ENCODE measurements at places on chromosomes 2 and 18.

DNA sequence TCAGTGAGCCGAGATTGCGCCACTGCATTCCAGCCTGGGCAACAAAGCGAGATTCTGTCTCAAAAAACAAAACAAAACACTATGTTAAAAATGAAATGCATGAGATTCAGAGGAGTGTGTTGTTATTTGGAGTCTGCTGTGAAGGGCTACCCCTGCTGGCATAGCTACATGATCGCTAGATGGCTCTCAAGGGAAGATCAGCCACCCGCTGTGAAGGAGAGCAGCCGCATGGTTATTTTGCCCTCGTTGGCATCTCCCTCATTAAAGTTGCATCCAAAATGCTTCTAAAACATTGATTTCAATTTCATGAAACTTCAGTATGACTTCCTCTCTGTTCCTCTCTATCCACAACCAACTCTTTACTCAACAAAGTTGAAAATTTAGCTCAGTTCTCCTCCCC lies 54.8 kb upstream of the NDUFV2 start:
- no peak for DNase-seq

DNA sequence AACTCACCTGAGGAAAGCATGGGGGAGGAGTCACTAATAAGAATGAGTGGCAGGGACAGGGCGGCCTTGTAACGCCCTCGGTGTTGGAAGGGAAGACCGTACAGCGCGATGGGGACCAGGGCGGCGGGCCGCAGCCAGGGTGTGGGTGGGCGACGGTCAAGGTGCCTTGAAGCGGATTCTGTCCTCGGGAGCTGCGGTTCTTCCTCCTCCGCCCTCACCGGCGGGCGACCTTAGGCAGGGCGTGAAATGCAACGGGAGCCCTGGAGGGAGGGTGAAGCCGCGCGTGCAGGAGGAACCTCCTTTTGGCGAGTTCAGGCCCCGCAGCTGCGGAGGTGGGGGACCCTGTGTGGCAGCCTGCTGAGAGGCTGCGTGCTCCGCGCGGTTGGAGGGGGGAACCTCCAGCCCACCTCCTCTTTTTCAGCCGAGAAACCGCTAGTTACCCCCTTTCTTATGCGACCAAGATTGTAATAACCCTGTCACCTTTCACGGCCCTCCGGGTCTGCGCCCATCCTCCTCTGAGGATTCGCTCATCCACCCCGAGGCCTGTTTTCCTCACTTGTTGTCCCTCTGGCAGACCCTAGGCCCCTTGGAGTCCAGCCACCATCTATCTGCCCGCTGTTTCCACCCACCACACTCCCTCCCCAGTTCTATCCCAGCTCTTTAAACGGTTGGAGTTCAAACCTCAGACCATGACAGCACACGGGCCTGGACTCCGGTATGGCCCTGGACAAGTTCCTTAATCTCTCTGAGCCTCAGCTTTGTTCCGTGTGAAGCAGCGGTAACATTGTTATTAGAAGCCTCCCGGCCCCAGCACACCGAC lies 823 bp upstream of the RNU2-63P start:
- no peak for DNase-seq

DNA sequence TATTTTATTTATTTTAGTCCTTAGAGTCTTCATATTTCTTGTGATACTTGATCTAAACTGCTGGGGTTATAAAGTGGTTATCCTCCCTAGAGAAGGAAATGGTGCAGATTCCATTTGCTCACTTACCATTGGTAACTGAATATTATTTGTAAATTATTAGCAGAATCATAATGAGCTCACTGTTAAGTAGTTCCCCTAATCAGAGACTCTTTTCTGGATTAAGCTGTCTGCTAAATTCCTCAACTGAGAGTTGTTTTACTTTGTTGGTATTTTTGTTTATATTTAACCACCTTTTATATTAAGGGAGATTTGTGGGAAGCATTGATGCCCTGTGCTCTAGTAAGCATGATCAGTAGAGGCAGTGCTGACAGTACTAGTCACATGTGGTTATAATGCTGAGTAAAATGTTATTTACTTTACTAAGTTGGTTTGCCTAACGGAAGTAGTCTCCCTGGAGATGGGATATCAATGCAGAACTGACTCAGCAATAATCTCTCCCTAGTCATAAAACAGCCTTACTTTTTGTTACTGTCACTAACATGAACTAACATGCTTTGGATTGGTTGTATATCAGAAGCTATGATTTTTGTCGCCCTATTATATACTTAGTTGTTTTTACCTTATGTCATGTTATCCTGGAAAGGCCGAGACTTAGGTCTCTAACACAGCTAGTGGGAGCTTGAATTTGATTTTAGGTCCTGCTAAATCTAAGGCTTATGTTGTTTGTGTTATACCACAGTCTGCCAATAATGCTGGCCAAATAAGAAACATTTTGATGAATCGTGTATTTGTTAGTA lies 166.7 kb downstream of the MCFD2 start:
- DNase-seq: no peak

- DNase-seq: no peak
Measured at GRCh38 chr18:62187543-62188510, 772 bp downstream of the RELCH start.

GRCh38 chr2:196558497-196558896 lies 81.0 kb upstream of the CCDC150 start:
- no peak for DNase-seq

- no peak for DNase-seq
Measured at GRCh38 chr2:214185546-214185945, 225.3 kb upstream of the VWC2L start.

DNA sequence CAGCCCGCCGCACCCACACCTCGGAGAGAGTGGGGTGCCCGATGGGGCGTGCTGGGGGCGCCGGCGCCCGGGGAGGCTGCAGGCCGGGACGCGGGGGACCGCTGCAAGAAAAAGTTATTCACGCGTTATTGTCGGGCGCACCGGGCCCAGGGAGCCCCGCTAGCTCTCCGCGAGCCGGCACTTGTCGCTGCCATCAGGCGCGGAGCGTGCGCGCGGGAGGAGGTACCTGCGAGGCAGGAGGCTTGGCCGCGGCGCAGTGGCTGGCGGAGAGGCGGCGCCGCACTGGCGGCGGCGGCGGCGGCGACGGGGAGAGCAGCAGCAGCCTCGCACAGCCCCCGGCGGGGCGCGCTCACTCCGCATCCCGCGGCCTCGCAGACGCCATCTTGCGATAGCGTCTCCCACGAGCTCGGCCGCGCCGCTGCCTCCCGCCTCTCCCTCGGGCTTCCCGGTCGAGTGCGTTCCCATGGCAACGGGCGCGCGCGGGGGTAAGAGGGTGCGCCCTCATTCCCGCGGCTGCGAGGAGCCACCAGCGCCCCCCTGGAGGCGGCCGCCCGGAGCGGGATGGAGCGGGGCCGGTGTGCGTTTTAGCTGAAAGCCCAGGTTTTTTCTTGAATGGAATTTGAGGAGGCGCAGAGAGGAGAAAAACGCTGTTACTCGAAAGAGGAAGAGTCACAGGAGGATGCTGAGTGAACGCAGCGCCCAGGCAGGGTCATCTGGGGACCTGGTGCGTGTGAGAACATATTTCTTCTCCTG lies at the start of gene CHN1:
Gene CHN1 (minus strand): TSS at position 402 of the 753 bp plus-strand sequence. CDS start 469 bp downstream, outside the sequence.
- DNase-seq: peak; percentile 74

- no peak for DNase-seq
Measured at GRCh38 chr2:151030663-151031230, 230.9 kb downstream of the RBM43 start.

DNA sequence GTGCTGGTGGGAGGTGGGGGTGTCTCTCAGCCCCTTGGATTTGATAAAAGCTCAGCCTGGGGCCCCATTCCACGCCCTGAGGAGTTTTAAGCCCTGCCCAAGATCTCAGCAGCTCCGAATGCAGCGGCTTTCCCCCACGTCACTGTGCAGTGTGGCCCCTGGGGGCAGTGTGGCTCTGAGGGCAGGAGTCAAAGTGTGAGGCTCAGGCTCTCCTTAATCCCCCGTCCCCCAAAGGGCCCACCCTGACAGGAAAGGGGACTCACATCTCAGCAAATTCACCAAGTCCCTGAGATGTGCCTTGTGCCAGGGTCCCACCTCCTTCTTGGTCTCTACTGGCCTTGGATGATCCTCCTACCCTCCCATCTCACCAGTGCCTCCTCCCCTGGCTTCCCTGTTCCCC lies 25.2 kb downstream of the NPPC start:
- DNase-seq: no peak

- DNase-seq: no peak
Measured at GRCh38 chr2:127401757-127402695, 14.3 kb upstream of the MAP3K2 start.

GRCh38 chr2:24512404-24512803 lies 21.4 kb downstream of the NCOA1 start:
- no peak for DNase-seq

DNA sequence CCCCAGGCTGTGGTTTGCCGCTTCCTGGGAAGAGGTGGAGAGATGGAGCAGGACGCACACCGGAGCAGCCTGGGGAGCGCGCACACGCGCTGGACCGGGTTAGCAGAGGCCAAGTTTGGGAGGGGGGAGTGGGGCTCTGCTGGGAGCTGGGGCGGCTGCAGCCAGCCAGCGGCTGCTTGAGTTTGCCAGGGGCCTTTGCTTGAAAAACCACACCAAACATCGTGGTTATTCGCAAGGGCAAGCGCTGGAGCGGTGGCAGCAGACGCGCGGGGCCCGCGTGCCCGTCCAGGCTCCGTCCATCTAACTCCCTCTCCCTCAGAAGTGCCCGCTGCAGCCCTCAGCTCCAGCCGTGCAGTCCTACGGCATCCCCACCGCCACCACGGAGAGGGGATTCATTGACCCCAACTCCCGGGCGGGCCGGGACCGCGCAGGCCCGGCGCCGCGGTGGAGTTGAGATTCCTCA lies 4.6 kb downstream of the PTGR3 start:
- DNase-seq: no peak

- DNase-seq: no peak
Measured at GRCh38 chr2:38176619-38177021, 100.7 kb upstream of the CYP1B1 start.

GRCh38 chr2:35787302-35788031 lies 568.1 kb upstream of the CRIM1 start:
- no peak for DNase-seq

DNA sequence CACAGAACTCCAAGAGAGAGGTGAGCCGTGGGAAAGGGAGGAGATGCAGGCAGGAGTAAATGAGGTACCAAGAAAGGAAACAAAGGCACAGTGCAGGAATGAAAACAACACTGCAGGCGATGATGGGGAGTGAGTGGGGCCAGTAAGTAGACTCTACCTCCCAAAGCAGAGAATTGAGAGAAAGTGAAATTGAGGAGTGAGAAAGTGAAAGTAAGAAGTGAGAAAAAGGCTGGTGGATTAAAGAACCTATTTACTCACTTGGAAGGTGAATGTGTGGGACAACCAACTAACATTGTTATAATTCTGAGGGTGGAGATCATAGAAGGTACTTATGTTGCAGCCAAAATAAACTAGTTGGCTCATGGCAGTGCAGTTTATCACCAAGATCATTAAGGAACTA lies 193.1 kb upstream of the TMEM200C start:
- no peak for DNase-seq

DNA sequence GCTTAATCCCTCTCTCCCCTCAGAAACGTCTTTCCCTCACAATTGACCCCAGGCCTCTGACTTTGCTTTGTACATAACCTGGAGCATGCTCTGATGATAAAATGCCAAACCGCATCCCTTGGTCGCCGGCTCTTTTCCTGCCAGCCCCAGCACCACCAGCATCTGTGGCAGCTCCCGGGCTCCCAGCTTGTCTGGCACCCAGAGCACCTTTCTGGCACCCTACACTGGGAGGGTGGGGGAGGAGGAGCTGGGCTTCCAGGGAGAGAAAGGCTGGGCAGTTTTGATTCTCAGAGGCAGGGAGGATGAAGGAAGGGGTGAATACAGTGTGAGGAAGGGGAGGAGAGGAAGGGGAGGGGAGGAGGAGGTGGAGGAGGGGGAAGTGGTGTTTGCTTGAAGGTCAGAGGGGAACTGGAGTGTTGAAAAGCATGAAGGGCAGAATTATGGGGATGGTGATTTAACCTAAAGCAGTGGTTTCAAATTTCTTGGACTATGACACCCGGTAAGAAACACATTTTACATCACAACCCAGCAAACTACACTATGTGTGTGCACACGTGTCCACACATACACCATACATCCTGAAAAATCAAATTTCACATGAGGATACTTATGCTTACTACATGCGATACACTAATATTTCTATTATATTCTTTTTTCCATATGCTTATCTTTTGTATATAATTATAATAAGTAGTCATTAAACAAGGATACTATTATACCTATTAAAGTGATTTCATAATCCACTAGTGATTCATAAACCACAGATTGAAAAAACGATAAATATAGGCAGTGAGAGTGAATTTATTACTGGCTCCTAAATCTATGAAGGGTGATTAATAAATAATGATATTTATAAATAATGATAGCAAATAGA lies 30.0 kb upstream of the IGFBP2 start:
- DNase-seq: no peak

GRCh38 chr18:47163241-47163640 lies 12.9 kb downstream of the IER3IP1 start:
- no peak for DNase-seq

GRCh38 chr2:147713349-147713748 lies 131.5 kb upstream of the ACVR2A start:
- no peak for DNase-seq

DNA sequence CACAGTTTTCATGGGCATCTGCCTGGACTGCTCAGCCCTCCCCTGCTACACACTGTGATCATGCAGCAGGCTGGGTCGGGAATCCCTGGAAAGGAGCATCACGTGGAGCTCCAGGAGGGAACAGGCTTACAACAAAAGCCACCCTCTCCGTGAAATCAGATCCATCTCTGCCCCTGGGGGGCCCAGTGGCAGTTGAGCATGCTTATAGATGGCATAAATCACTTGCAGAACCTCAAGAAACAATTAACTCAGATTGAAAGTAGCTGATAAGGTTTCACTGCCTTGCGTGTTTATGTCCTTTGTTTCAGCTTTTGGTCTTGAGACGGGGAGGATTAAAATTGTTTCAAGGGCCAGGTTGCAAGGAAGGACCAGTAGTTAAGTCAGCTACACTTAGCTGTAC lies 354.8 kb upstream of the MEIS1 start:
- no peak for DNase-seq

DNA sequence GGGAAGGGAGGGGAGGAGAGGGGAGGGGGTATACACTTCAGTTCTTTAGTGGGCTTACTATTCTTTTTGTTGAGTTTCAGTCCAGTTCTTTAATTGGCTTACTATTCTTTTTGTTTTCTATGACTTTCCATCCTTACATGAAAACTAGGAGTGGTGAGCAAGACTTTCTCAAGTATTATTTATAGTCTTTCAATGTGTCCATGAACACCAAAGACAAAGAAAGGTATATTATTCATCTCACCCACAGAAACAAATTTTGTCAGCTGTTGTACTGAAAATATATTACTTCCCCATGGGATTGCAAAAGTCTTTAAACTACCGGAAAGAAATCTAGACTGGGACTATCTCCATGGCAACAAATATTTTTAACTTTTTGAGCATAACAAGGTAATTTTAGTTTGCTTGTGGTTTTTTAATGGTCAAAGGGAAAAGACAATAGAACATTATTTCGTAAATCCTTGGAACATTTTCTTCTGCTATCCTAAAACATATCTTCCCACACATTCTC lies 17.6 kb downstream of the ADAM17 start:
- no peak for DNase-seq

DNA sequence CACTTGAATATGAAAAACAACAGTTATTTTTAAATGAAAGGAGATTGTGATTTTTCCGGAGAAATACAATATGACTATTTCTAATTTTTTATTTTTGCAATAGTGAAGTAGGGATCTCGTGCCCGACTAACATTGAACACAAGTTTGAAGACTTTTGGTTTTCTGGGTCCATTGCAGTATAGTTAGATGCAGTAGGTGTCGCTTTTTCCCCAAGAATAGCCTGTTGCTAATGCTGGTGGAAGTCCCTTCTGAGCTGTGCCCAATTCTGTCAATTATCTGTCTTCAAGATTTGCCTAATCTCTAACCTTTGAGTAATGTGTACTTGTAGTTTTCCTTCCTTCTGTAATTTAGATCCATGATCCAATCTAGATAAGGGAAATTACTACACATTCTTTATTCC lies 36.5 kb downstream of the SEMA4F start:
- DNase-seq: no peak
